ENCODE measurements at places on chromosomes 11 and 22.

GRCh38 chr22:35392357-35392756 lies 7.6 kb upstream of the MCM5 start:
- no peak for DNase-seq

DNA sequence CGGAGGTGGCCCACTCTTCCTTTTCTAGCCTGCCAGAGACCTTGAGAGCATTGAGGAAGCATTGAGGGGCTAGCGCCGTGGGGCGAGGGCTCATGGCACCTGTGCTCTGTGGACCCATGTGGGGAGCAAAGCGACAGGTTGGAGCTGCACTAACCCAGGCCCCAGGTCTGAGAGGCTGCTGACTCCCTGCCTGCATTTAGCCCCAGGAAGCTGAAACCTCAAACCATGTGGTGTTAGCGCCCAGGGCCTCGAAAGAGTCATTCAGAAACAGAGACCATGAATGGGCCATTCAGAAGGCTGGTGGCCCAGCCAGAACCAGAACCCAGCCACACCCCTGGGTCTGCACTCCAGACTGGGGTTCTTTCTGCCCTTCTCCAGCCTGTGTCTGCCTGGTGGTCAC lies 88.6 kb downstream of the BCR start:
- no peak for DNase-seq

DNA sequence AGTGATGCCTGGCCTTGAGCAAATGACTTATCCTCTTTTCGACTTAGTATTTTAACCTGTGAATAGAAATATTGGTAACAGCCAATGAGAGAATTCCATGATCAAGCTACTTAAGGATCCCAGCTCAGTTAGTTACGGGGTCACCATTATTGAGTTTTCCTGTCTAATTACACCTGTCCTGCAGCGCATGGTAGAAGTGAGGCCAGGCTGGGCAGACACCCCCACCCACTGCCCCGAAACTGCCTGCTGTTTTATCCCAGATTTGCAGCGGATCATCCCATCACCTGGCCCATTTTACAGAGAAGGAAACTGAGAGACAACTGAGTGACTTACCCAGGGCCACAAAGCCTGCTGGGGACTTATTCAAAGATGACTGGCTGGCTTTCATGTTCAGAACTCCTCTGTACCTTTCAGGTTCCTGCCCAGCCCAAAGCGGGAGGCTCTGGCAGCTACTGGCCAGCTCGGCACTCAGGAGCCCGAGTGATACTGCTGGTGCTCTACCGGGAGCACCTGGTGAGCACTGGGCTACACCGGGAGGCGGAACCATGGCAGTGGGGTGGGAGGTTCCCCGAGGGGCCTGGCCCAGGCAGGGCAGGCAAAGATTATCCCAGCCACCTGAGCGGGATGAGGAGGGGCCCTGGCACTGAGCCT lies 1.4 kb downstream of the MUS81 start:
- DNase-seq: no peak

- no peak for DNase-seq
These were observed 3.0 kb downstream of the PNPLA2 start for GRCh38 chr11:821512-822371.

DNA sequence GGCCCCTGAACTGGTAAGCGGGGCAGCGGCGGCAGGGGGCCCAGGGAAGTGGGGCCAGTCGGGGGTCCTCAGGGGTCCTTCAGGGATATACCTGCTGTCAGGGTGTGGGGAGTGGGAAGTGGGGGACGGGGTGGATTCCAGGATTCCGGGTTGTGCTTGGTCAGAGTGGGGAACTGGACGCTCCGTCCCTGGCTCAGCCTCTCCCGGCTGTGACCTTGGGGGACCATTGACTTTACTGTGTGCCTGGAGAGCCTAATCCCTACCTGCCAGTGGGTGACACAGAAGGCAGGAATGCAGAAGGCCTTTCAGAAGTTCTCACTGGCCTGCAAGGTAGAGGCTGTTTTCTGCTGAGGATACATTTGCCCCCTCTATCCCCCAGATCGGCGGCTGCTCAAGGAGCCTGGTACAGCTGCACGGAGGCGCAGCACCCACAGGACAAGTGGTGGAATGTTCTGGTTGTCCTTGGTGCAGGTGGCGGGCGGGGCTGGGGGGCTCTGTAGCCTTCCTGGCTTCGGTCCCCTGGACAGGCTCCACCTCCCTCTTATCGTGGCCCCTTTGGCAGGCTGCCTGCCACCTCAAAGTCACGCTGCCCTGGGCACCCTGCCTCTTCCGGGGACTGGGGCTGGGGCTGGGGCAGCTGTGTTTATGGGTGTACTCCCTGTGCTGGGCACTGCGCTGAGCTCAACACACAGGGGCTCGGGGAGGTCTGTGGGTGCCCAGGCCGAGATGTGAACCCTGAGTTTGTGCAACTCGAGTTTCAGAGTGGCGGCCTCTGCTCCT lies 18.4 kb downstream of the KCNQ1 start:
- DNase-seq: no peak

DNA sequence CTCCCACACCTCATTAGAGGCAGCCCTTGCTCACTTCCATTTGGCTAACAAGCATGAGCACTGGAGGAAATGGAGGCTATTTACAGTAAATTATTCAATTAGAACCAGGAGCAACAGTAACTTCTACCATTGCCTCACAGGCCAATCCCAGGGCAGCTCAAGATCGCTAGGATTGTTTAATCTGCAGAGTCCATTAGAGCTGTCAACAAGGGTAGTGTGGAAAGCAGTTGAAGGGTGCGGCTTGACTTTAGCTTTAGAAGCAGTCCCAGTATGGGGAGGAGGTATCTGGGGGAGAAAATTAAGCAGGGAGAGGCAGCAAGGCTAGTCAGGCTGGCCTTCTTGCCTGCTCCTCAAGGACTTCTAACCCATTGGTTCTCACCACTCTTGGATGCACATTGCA lies 38.3 kb upstream of the CYP2R1 start:
- DNase-seq: no peak

- no peak for DNase-seq
These were observed 17.3 kb downstream of the RTN4RL2 start for GRCh38 chr11:57477507-57478189.

GRCh38 chr11:132464003-132464342 lies 1068.3 kb downstream of the OPCML start:
- no peak for DNase-seq

GRCh38 chr11:17163736-17164135 lies 44.0 kb downstream of the PIK3C2A start:
- no peak for DNase-seq

GRCh38 chr11:3222003-3222855 lies 3.6 kb upstream of the MRGPRG start:
- DNase-seq: no peak

DNA sequence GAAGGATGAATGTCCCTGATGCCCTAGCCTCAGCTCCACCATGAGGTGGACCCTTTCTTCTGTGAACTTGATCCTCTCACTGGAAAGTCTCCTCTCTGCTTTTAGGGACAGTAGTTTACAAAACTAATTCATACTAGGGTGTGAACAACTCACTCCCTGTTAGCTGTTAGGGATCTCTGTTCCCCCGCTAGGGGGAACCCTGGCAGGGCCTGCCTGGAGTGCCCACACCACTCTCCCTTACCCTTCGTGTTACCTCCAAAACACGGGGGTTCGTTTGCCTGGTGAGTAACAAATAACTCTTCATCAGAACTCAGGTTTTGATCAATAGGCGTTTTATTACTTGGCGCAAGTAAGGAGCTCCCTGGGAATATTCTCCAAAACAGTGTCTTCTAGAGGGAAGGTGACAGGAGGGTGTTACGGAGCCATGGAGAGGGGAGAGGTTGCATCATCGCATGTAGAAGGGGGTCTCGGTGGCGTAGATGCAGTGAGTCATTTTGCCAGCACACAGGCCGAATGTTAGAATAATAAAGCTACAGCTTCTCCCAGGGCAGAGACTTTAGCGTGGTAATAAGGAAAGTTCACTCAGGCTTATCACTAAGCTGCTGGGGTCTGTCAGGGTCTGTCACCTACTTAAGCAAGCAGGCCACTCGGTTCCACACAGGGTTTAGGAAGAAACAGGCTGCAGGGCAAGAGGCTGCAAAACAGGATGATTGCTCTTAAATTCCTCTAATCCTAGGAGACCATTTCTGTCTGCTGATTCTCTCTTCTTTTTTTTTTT lies 45.8 kb downstream of the C11orf96 start:
- DNase-seq: no peak

DNA sequence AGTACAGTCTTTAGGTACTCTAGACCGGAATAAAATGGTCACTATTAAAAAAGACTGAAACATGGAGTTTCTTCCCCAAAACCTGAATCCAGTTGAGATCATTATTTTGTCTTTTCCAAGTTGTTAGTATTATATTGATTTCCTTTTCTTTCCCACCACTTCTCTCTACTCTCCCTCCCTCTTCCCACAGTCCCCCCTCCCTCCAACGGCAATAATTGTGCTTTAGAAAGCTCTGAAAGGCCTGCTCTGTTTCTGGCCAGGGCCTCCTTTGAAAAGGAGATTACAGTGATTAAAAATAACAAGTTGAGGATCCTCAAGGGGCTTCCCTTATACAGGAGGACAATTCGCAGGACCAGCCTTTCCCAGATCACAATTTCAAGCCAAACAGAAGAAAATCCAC lies 3.5 kb downstream of the SPON1 start:
- DNase-seq: no peak

DNA sequence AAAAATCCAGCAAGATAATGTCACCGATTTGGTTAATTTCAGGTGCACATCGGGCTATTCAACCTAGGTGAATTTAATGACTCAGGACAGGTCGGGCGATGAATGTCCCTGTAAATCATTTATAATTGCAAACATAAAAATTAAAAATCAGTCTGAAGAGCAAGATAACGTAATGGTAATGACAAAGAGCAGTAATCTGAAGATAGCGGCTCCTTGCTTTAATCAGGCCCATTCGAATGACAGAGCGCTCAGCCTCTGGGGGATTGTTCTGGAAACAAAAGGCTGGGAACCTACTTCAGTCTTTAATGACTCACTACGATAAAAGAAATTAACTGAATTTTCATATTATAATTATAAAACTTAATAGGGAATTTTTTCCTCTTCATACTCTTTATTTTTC lies 61.3 kb downstream of the RCN1 start:
- DNase-seq: no peak

Measured in stimulated activated CD4-positive, alpha-beta T cell treated with anti-CD3 and anti-CD28 coated beads, Interleukin-1b, Interleukin-23, amount 100 ng/mL, for 24 hours (primary cell).